Stimulated activated naive CD4-positive, alpha-beta T cell treated with Interleukin-2 at 50 U/mL for 16 hours (primary cell): ENCODE measurements at places on chromosomes 2 and 18.

DNA sequence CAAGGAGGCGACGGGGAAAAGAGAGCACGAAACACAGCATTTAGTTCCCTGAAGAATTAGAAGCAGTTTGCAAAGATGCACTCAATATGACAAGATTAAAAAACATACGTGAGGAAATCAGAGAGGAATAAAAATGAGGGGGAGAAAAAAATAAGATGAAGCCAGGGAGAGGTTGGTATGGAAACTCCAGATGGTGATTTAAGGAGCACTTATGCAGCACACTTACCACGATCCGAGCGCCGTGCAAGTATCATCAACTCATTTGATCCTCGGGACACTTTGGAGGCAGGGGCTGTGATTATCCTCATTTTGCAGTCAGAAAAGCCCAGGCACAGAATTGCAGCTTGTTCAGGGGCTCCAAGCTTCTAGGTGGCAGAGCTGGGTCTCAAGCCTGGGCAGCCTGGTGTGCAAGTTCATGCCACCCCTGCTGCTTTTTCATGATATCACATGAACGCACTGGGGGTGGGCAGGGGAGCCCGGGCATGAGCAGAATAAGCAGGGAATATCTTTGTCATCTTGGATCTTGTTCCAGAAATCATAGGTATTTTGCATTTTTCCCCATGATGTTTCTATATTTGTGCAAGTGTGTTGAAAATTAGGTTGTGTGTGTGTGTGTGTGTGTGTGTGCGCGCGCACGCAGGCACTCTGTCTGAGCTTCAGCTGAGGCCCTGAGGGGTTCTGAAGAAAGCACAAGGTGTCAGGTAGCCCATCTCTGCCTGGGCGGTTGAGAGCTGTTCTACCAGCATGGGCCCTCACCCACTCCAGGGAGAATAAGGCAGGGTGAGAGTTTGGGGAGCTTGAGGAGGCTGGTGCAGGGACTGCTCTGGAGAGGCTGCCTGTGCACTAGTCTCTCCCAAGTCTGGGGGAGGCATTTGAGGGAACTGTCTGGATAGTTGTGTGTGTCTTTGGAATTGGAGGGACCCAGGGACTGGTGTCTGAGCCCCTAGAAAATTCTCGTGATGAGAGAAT is 25.0 kb upstream of the PDIA6 start:
- no peak for DNase-seq

- no peak for DNase-seq
These were observed 145.9 kb downstream of the GULP1 start for GRCh38 chr2:188437537-188437936.

DNA sequence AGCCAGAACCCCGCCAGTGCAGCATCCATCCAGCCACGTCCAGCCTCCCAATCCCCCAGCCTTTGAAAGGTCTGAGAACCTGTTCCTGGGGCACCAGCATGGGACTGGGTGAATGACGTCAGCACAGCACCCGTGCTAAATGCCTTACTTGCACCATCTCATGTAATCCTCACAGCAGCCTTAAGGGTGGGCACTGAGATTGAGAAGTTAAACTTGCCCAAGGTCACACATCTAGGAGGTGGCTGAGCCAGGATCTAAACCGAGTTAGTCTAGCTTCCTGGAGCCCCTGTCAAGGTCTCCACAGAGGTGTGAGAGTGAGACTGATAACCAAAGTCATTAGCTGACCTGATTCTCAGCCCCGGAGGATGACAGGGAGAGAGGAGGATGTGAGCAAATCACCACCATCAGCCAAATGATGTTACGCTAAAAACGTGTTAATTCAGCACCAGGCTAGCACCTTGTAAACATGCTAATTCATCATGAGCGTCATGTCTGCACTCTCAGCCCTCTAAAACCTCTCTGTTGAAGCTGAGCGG is 4.6 kb downstream of the CD8A start:
- DNase-seq, result no peak

DNA sequence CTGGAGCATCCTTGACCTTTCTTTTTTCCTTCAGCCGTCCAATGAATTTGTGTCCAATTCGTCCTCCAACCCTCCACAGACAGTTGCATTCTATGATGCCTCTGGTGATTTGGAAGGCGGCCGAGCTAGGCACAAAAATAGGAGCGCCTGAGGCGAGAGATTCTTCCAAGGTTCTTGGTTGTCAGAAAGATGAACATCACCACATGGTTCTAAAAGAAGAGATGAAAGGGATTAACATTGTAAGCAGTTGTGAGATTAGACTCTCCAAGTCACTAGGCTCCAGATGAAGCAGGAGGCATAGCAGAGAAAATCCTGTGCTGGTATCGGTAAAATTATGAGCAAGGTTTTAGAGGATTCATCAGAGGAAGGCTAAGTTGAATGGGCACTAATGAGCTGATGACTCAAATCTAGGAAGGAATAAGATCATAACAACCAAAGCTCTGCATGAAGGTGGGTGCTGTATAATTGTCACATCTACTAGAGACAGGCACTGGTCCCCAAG is 75.4 kb upstream of the MAP4K3 start:
- DNase-seq, result no peak

GRCh38 chr2:119111115-119111975 is 47.2 kb downstream of the C1QL2 start:
- no peak for DNase-seq

DNA sequence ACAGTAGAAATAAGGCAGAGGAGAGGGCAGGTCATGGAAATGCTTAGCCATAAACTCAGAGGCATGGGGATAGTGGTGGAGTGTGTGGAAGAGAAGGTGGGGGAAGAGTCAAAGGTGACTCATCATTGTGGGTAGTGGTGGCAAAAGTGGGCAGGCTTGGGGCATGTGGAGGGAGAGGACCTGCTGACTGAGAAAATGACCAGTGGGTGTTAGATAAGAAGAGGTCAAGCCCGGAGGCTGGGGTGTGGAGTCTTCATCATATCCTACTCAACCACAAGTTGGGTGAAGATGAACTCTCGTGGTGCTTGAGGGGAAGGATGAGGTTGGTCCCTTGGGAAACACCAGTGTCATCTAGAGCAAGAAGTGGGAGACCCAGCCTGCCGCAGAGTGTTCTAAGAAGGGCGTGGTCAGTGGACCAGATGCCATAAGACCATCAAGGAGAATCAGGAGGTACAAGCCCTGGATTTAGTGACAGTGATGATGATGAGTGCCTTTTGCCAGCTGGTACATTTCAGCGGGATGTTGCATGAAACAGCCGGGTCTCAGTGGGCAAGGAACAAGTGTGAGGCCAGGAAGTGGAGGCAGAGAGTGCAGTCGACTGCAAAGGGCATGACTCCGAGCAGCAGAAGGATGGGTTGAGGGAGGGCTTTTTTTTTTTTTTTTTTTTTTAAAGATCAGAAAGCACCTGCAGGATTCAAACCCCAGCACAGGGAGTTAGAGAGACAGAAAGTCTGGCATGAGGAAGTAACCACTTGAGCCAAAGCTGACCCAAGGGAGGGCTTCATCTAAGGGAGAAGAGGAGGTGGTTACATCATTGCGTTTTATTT is 122.6 kb upstream of the SPRED2 start:
- no peak for DNase-seq

- DNase-seq, result no peak
These were observed 70.7 kb downstream of the PMS1 start for GRCh38 chr2:189854940-189855339.

GRCh38 chr2:15092181-15092580 is 459.7 kb downstream of the LRATD1 start:
- DNase-seq, result no peak

- DNase-seq, result no peak
These were observed 103.6 kb downstream of the DHRS9 start for GRCh38 chr2:169172914-169173313.

DNA sequence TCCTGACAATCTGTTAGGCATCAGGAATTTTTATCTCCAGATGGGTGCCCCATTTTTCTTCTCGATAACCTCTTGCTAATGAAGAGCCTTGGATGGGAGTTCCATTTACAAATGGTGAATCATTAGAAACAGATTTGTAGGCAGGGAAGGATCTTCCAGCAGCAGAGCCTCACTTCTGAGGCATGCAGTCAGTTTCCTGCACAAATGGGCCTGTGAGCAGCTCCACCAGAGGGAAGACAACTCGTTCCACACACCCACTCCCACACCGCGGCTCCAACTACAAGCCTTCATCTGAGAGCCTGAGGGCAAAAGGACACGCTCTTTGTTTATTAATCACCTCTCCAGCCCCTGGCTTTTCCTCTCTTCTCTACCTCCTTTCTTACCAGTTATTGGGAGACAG is 108.5 kb downstream of the CTAGE1 start:
- DNase-seq, result no peak

DNA sequence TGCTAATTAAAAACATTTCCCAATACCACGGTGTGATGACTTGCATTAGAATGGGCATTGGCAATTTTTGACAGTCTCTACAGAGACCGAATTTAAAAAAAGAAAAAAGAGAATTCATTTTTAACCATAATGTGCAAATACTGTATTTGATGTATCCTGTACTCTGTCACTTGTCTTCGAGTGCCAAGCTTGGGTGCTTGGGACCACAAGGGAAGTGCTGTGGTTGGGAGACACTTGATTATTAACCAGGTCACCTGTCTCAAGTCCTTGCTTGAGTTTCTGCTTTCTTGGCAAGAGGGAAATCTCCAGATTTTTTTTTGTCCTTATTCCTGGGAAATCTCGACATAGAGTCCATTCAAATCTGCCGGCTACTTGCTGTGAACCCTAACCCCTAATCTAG is 209.0 kb downstream of the MC4R start:
- DNase-seq, result no peak

DNA sequence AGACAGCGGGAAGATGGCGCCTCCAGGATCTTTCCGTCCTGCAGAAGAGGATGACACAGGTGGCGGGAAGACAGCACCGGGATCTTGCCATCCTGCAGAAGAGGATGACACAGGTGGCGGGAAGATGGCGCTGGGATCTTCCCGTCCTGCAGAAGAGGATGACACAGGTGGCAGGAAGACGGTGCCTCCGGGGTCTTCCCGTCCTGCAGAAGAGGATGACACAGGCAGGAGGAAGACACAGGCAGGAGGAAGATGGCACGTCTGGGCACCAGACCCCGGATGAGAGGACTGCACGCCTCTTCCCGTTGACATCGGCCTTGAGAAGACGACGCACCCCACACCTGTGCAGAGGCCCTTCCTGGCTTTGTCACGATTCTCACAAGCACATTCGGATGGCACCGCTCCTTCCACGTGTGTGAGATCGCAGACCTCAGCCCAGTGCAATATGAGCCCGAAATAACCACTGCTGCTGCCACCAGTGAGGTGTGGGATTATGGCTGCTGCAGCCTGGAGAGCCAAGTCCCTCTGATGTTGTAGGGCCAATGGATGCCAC is 79.4 kb upstream of the SNTG2 start:
- no peak for DNase-seq

- no peak for DNase-seq
These were observed 13.1 kb upstream of the LGALSL start for GRCh38 chr2:64440843-64441242.

GRCh38 chr2:113697516-113697915 is 58.9 kb downstream of the SLC35F5 start:
- no peak for DNase-seq

- DNase-seq, result no peak
These were observed 59.5 kb downstream of the MERTK start for GRCh38 chr2:111957872-111958354.

DNA sequence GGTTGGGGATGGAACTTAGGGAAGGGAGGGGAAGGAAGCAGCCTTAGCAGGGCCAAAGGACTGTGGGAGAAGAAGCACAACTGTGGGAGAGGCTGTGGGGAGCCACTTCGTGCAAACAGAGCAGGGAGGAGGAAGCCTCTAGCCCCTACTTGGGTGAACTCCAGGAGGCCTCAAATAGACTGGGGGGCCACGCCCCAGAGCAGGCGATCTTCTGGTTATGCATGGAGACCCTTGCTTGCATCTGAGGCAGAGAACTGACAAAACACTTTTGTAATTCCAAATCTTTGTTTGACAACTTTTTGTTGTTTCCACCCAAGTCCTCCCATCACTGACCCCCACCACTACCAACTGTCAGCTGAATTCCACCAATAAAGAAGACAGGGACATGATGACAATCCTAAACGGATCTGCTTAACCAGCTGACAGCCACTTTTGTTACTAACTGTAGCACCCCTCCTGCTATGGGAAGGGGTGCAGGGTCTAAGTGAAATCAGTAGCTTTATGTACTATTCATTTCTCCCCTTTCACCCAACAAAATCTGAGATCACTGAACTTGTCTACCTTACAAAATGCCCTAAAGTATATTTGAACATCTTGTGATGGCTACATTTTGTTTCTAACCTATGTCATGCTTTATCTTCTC is 80.5 kb upstream of the CPO start:
- no peak for DNase-seq

DNA sequence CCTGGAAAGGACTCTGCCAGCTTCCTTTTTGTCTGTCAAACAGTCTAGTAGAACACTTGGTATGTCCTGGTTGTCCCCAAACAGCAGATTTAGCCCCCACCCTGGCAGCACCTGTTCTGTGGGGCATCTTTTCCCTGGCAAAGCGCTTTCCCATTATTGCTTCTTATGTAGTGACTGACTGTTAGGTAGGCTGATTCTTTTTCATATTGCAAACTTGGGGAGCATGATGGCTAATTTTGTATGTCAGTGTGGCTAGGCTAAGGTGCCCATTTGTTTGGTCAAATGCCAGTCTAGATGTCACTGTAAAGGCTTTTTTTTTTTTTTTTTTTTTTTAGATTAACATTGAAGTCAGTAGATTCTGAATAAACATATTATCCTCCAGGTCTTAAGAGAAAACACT is 140.2 kb downstream of the MYCN start:
- DNase-seq, result no peak

- DNase-seq, result no peak
These were observed 353.8 kb upstream of the SALL3 start for GRCh38 chr18:78625847-78626246.

DNA sequence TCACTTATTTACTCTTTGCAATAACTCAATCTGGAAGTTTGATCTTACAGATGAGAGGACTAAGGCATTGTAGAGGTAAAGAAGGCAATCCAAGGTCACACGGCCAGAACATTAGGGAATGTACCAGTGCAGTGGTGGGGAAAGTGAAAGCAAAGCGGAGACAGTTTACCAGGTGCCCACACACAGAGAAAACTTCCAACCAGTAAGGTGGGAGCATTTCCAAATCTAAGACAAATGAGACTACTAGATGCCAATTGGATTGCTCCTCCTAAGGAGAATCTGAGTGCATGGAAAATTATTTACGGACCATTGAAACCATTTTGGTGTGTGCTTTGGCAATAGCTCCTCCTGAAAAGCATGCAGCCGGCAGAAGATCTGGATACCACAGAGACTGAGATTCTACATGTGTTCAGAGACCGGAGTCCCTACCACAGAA is 34.9 kb downstream of the SLC20A1 start:
- DNase-seq, result no peak
